ENCODE measurements at places on chromosomes 7 and 10.

DNA sequence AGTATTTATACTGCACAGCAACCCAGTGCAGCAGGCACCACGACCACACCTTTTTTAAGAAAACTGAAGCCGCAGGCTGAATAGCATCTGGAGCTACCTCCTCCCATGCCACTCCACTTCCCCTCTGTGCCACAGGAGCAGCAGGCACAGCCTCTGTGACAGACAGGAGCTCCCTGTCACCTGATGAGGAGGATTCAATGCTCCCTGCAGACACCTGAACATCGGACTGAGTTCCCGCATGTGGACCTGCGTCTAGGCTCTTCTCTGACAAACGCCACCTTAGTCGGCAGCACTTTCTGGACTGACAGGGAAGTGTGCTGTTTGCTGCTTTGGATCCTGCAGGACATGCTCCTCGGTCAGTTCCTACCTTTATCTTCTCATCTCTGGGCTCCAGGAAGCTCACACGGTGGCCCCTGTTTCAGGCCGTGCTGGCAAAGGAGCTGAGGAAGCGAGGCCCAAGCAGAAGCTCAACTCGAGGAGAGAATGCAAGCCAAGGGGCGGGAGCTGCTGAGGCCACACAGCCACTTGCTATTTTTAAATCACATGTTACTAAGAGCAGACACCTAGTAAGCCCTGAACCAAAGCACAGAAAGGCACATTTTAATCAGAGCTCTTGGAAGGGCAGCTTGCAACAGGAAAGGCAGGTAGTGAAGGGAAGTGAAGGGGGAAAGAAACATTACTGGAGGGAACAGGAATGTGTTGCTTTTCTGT lies 56.6 kb downstream of the VOPP1 start:
- no peak for DNase-seq

- DNase-seq: no peak
Observed at GRCh38 chr10:9244864-9245263, 1190.4 kb downstream of the GATA3 start.

DNA sequence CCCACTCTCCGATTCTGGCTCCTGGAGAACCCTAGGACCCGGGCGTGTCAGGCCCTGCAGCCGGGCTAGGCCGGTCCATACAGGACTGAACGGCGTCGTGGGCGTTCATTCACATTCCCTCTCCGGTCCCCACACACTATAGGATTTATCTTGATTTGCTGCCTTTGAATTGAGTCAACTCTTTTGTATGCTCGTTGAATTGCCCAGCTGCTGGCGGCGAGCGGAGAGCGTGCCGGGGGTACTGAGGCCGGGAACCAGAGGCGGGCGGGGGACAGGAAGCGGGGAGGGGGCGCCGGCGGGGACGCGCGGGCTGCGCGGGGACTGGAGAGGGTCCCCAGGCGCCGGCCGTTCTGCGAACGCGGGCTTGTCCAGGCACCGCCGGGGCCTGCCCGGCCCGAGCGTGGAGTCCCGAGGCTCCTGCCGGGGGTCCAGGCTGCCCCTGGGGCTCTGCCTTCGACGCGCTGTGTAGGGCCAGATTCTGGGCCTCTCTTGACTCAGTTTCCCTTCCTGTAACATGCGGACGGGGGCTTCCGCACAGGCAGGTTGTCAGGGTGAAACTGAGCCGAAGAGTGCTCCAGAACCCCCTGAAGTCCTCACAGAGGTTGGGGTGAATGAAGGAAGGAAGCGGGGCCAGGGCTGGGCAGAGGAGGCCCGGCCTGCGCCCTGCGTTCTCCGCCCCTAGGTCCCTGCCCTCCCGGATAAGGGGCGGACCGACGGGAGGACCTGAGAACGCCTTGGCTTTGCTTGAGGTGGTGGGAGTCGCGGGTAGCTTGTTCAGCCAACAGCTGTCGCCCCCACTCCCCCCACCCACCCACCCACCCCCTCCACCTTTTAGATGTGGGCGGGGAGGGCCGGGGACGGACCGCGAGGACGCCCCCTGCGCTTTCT lies 769 bp upstream of the ELFN1 start:
- DNase-seq: no peak

GRCh38 chr7:148503900-148504487 lies 86.6 kb upstream of the C7orf33 start:
- no peak for DNase-seq

DNA sequence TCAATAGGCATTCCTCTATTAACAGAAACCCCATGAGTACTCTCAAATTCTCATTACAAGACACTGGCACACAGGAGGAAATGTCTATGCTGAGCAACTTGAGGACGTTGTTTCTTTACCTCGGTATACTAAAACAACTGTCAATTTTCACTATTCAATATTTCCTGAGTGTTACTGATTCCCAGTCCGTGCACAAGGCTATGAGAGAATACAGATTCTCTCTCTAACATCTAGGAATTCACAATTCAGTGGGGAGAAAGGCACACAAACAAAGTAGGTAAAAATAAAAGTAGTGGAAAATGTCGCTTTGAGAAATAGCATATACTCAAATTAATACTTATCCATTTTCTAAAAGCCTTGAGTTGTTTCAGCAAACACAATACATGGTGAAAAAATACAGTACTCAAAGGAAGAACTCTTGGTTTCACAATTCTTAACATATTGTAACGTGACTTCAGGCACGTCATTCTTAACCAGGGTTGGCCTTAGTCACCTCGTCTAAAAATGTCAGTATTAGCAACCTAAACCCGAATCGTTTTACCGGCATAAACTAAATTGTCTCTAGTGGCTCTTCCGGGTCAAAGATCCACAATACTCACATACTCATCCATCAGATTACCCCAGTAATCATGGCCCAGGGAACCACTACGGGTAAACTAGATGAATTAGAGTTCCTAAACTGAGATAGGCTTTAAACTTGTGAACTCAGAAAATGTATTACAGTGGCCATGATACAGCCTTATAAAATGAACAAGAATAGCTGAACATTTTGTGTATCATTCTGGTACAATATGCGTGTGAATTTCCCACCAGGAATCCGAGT lies 1.5 kb downstream of the IPMK start:
- no peak for DNase-seq

DNA sequence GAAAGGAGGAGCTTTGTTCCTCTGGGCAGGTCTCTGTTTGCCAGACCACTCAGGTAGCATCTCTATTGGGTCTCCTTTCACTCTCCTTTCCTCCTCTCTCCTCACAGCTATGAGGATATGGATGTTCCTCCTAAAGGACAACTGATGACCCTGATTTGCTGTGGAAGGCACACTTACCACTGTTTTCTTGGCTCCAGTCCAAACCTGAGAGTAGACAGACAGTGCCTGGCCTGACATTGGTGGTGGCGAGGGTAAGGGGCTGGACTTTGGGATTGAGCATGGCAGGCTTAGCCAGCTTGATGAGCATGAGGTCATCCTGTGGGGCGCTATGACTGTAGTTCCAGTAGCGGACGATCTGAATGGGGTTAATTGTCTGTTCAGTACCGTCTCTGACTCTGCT lies 3.6 kb downstream of the PRSS37 start:
- no peak for DNase-seq

DNA sequence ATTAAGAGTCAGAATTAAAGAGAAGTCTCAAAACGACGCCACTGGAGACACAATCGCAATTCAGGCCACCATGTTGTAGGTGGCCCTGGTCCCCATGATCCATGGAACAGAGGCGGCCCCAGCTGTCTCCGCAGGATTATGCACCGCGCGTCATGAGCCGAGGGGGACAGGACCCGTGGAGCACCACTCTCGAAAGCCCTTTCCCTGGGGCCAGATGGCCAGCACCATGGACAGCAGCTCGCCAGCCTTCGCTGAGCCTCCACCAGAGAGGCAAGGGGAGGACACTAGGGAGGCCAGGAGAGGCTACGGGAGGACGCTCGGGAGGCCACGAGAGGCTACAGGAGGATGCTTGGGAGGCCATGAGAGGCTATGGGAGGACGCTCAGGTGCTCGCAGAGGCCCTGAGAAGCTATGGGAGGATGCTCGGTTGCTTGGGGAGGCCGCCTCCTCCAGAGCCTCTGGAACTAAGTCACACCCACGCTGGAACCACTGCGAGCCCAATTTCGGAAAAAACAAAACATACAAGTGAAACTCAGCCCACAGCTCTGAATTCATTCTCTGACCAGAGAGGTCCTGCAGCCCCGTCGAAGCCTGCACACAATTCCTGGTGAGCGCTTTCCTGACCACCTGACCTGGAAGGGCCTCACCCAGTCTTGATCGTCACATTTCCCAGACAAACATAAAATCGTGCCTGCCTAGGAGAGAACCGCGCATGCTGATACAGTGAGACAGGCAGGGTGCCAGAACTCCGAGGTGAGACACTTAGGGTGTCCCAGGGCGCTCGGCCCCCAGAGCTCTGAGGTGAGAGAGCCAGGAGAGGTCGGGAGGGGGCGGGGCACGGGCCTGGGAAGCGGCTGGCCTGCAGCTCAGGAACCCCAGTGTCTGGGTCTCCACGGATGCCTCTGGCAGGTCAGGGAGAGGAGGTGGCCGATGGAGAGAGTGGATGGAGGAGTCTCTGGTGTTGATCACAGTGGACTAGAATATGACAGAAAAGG lies 224.4 kb downstream of the PTPRN2 start:
- DNase-seq: no peak

- DNase-seq: no peak
Observed at GRCh38 chr7:71595176-71595575, 463.2 kb downstream of the GALNT17 start.

GRCh38 chr7:153616711-153617325 lies 435.4 kb upstream of the DPP6 start:
- DNase-seq: no peak
